ENCODE measurements at places on chromosomes 7 and 10. TPM values are rescaled to one million over a fixed set of nuclear protein-coding genes. Genes with fewer than 3 reads are reported as not detected.

AMPH gene
- 0.66 TPM for total RNA-seq

HNRNPH3 gene
- total RNA-seq = 124 TPM

FFAR4 gene
- total RNA-seq = 0.96 TPM

DNA sequence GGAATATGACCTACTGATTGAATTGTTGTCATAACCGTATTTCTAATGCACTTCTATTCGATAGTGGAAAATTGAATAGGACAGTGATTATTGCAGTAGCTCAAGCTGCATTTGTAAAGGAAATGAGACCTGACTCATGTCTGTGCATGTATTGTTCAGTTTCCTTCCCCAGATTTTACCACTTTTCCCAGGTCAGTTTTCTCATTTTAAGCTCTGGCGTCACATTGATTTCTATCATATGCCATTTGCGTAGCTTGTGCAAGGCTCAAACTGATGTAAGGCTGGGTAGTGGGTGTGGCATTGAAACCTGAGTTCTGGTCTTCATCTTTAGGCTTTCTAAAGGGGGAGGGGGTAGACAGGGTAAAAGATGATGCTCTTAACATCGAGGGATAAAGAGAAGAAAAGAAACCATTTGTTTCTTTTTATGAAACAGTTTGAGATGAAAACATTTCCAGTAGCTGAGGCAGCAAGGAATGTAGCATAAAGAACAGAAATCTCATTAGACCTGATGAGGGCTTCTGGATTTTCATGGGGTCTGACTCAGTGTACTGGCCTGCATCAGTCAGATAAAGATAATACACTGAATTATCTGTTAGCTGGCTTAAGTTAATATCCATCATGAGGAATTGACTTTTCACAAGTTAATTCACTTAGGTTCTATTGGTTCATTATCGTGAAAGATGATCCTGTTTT is 182.3 kb upstream of the CDCA7L start:
- ATAC-seq = no peak

DNA sequence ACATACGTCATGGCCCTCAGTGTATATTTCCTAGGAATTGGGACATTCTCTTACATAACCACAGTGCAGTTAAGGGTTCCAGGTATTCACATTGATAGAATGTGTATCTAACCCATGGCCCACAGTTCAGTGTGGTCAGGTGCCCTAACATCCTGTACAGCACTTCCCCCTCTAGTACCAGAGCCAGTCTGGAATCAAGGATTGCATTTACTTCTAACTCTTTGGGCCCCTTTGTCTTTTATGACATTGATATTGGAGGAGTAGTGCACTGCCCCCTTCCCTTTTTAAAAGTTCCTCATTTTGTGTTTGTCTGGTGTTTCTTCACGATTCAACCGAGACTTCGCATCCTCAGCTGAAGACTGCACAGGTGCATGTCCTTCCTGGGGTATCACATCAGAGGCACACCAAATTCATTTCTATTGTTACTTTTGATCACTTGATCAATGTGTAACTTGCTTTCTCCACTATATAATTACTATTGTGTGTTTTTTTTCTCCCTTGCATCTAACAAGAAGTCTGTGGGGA is 22.4 kb upstream of the NPFFR1 start:
- ATAC-seq = no peak

- no peak for ATAC-seq
Measured at GRCh38 chr10:105161149-105161548, 520.1 kb downstream of the SORCS3 start.

DPP6 gene
- total RNA-seq = 0.13 TPM

DNA sequence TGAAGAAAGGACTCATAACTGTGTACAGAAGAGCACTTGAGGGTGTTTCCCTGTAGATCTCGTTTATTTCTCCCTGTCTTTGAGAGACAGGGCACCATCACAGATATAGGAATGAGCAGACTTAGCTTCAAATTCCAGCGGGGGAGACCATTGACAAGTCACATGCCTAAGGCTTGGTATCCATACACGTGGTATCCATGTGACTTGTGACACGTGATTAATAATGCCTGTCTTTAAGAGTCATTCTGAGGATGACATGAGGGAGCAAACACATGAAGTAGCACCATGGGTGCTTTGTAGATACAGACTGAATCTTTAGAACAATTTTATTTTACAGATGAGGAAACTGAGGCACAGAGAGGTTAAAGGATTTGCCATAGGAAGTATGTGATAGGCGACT is 292.3 kb downstream of the POU6F2 start:
- ATAC-seq = no peak

GRCh38 chr10:36129051-36129450 is 487.0 kb upstream of the FZD8 start:
- no peak for ATAC-seq

DNA sequence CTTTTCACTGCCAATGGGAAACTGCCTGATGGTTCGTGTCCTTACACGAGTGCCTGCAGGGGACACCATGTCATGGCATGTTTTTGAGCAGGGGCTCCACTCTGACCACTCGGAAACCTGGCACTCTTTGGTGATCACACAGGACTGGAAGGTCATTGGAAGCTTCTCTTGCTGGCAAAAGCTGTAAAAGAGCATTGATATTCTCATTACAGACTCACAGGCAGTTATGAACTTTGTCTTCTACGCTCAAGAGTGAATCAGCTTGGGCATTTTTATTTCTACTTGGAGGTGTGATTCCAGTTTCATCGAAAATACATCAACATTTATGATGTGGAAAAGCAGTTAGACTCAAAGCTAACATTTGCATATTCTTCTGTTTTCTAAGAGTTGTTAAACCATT is 238.7 kb downstream of the THSD7A start:
- ATAC-seq = no peak

- ATAC-seq = peak; percentile 56
Measured at GRCh38 chr10:86366033-86366901, at the start of gene GRID1. GRID1 (minus strand) TSS chr10:86366795.

CPA1 gene
- total RNA-seq = 0.21 TPM

PTF1A gene
- 0.14 TPM for total RNA-seq

- no peak for ATAC-seq
Measured at GRCh38 chr7:40288827-40289226, 154.0 kb downstream of the SUGCT start.

NOS3 gene
- 1.9 TPM for total RNA-seq

GRCh38 chr10:11303361-11304170 is 285.9 kb downstream of the CELF2 start:
- ATAC-seq = no peak

GRCh38 chr10:60739558-60739957 is 38.7 kb upstream of the CDK1 start:
- no peak for ATAC-seq

DNA sequence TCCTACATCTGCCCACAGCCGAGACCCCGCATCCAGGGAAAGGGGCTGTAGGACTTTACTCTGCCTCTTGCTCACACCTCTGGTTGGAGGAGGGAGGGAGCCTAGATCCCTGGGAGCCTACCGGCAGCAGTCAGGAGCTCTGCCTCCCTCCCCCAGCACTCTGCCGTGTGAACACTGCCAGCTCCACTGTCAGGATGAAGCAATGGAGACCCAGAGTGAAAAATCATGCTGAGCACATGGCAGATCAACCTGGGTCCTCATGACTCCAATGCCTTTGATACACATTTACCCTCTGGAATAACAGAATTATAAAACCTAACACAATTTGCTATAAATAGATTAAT is 477.7 kb downstream of the TNS3 start:
- ATAC-seq = peak; percentile 70

- no peak for ATAC-seq
Measured at GRCh38 chr10:132618158-132618919, 80.8 kb downstream of the INPP5A start.

DNA sequence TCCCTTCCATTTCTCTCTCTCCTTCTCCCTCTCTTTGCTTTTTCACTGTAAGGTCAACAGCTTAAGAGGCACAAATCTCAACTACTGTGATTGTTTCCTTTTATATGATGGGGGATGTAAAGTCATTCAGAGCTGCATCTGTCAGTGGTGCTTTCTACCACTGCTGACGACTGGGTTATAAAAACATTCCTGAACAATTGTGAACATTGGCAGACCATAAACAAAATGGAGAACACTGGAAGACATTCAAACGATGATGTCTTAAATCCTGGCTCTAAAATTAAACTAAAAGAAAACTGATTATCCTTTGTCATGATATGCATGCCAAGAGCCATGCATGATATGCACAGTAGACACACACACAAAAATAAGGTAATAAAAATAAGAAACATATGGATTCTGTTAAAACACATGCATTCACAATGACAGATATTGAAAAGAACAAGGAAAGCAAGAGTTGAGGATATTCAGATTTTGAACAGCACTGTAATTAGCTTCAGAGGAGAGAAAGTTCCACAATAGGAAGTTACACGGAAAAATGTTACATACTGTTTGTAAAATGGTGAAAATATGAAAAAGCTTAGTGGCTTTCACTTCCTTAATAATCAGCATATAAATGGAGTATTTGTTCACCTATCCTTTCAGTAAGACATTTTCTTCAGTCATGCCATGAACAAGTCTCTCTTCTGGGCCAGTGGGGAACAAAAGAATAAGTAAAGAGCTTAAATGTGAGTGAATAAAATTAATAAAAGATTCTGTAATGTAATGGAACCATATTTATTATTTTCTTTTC is 89.2 kb downstream of the RNLS start:
- ATAC-seq = no peak

NANOS1 gene
- 1.1 TPM for total RNA-seq

GRCh38 chr10:31288001-31288400 is 31.0 kb upstream of the ZEB1 start:
- ATAC-seq = no peak

DNA sequence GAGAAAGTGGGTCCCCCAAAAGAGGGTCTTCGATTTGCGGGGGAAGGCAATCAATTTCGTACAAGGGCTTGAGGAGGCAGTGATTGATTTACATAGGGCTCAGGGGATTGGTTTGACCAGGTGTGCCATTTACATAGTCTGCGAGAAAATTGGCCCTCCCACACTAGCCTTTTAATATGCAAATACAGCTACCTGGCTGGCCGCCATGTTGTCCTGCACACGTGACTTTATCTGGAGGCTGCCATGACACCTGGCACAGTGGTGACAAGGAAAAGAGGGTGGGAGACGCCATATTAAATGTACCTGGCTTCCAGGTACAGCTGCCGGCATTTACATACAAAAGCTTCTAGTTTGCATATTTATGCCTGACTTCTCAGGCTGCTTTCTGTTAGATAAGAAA is 1577.2 kb upstream of the LRRTM3 start:
- ATAC-seq = no peak

- no peak for ATAC-seq
Measured at GRCh38 chr7:116663744-116664143, 8.3 kb upstream of the MET start.

DNA sequence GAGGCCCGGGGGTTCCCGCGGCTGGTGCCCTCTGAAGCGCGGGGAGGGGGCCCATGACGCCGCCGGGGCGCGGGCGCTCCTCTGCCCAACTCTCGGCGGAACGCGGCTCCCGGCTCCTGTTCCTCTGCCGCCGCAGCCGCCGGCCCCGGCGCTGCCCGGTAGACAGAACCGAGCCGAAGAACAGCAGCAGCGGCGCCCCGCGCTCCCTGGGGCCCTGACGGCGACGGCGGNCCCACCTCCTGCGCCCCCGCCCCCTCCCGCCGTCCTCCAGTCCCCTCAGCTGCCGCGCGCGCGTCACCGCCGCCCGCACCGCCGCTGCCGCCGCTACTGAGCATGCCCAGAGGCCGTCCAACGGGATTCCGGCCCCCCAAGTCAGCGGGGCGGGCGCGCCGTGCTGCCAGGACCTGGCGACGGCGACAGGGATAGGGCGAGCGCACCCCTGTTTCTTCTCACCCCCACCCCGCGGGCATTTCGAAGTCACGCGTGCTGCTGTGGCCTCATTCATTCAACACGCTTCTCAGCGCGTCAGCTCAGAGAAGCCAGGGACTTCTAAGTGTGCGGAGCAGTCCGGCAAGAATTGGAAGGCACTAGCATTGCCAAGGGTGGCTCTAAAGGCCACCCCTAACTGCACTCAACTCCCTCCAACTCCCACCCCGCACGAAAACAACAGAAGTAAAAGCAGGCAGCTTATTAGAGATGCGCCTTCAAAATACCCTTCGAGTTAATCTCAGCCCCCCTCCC is at the start of gene IPMK:
Gene IPMK (minus strand): TSS at position 182 of the 741 bp plus-strand sequence. CDS start 283 bp downstream, outside the sequence.
- peak; percentile 77 for ATAC-seq

RSPH10B gene
- 1.3 TPM for total RNA-seq

GRCh38 chr10:63120554-63120953 is 12.6 kb upstream of the NRBF2 start:
- ATAC-seq = peak; percentile 49

DNA sequence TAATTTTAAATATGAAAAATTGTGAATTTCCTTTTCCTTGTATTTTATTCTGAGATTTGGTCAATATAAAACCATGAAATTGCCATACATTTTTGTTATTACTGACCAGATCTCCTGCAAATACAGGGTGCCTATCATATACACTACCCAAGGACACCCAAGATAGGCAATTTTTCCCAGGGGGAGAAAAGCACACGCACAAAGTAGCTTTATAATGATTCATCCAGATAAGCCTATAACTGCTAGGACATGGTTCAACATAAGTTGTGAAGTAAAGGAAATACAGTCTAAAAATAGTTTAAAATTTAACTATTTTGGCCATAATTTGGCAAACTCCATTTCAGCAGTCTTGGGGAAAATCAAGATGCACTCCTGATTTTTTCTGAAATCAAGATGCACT is 4.8 kb downstream of the RUFY2 start:
- no peak for ATAC-seq

MBL2 gene
- total RNA-seq = not detected

GRCh38 chr7:156827587-156828203 is 65.3 kb downstream of the LMBR1 start:
- no peak for ATAC-seq

SEC24C gene
- 71.5 TPM for total RNA-seq

ADCK2 gene
- total RNA-seq = 17.5 TPM

DNA sequence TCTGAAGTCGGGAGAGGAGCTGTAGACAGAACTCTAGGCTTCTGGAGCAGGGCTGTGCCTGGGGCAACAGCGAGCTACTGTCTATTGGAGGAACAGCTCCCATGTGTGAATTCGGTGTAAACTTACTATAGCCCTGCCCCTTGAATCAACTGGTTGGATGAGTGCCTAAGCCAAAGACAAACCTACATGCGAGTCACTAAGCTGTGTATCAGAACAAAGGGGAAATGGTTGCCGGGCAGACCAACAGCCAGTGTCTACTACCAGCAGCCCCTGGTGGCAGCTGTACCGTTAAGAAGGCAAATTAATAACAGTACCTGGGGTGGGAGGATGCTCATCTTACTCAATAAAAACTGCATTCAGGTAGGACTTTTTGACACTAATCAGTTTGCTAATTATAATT is 343.6 kb downstream of the ACTR3B start:
- no peak for ATAC-seq

MYPN gene
- not detected for total RNA-seq

SPDYE1 gene
- total RNA-seq = 0.71 TPM

TMUB1 gene
- 32.6 TPM for total RNA-seq

GRCh38 chr7:50146692-50147091 is 53.6 kb upstream of the ZPBP start:
- ATAC-seq = no peak
